ENCODE measurements at places on chromosomes 3 and 15.

DNA sequence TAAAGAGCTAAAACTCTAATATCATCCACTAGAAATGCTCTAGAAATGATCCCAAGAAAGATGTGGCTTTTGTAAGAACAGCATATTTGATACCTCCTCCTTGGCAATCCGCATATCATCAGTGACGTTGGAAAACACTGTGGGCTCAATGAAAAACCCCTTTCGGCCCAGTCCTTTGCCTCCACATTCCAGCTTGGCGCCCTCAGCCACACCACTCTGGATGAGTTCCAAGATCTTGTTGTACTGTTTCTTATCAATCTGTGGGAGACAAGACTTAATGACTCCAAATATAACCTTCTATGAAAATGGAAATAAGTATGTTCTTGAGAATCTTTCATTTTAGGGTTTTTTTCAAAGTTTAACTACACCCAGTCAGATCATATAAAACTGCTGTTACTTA is 103.6 kb downstream of the ALDH1A2 start:
- DNase-seq, result no peak

GRCh38 chr3:114743746-114744485 is 403.2 kb downstream of the ZBTB20 start:
- DNase-seq, result no peak

DNA sequence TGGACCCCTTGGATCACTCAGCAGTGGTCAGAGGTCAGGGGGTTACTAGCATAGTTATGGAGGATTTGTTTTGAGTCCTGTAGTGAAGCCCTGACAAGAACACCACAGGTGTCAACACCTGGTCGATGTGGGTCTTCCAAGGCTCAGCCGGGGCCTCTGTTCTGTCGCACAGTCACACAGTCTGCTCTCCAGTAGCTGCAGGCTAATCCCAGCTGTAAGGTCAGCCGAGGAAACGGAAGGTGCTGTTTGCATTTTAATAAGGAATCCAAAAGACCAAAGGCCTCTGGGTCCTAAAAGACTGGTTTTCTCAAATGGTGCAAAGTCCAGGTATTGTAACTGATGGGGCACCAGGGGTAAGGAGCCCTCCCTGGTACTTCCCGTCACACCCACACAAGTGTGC is 71.7 kb downstream of the RPLP1 start:
- no peak for DNase-seq

- DNase-seq, result no peak
These were observed 35.3 kb upstream of the DPPA4 start for GRCh38 chr3:109372639-109373038.

DNA sequence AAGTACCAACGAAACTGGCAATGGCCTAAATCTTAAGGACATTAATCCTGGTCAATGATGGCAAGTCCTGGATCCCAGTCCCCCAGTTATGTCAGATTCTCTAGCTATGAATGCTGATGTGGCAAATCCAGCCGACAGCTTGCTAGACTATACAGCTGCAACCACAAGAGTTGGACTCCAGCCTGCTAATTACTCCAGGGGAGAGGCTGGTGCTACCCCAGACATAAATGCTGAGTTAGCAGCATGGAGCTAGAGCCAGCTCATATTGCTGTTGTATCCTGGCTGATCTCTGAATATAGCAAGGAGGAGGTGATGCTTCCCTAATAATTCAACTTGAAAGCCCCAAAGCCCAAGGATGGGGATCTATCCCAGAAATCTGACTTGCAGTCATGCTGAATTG is 207.1 kb downstream of the LRRN1 start:
- DNase-seq, result no peak

All from stimulated activated CD4-positive, alpha-beta T cell treated with anti-CD3 and anti-CD28 coated beads, TNF-alpha, amount 100 ng/mL, for 24 hours (primary cell).